Hematopoietic multipotent progenitor cell treated with erythropoietin and hydrocortisone succinate and interleukin-3 and kit ligand, for 6 days (in vitro differentiated cells): ENCODE measurements at places on chromosomes 4 and X.
A peak's percentile ranks its signal among the peaks of the same experiment; 100 is the strongest.

DNA sequence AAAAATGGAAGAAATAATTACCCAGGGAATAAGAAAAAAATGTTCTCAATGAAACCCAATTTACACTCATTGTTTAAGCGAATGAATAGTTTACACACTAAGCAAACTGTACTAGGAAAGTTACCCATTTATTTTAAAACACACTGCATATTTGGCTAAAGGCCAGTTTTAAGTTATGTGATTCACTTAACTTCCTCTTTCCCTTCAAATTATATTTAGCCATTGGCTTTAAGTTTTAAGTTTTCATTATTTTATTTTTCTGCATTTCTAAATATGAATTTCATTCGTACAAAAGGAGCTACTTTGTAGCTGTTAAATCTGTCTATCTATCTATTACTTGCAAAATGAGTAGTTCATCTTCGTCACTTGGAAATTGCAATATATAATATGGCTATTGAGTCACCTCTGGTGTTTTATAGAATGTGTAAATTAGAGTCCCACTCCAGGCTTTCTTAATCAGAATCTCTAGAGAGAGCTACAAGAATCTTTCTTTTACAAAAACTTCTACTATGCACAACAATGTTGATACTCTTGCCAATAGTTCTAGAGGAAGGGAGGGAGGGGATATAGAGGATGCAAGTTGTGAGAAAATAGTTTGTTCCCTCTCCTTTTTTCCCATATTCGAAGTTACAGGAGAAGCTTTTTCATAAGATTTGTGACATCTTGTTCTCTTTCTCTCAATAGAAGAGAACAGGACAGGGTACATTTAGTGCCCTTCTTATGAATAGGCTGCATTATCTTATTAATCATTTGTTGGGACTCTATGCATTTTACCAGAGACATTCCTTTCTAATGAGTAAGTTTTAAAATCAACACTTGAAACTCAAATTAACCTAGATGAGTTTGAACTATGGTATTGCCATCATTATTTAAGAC lies 41.8 kb downstream of the SULT1B1 start:
- DNase-seq = peak; percentile 53

GRCh38 chr4:5036239-5036638 lies 15.0 kb upstream of the STK32B start:
- peak; percentile 95 for DNase-seq

GRCh38 chrX:31006027-31006426 lies 65.8 kb downstream of the FTHL17 start:
- no peak for DNase-seq

DNA sequence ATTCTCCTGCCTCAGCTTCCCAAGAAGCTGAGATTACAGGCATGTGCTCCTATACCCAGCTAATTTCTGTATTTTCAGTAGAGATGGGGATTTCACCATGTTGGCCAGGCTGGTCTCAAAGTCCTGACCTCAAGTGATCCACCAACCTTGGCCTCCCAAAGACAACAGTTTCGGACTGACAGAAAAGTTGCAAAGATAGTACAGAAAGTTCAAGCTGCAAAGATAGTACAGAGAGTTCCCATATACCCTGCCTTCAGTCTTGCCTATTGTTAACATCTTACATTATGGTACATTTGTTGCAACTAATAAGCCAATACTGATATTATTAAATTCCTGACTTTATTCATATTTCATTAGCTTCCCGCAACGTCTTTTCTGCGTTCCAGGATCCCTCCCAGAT lies 65.8 kb downstream of the SUPT20HL2 start:
- DNase-seq = no peak

DNA sequence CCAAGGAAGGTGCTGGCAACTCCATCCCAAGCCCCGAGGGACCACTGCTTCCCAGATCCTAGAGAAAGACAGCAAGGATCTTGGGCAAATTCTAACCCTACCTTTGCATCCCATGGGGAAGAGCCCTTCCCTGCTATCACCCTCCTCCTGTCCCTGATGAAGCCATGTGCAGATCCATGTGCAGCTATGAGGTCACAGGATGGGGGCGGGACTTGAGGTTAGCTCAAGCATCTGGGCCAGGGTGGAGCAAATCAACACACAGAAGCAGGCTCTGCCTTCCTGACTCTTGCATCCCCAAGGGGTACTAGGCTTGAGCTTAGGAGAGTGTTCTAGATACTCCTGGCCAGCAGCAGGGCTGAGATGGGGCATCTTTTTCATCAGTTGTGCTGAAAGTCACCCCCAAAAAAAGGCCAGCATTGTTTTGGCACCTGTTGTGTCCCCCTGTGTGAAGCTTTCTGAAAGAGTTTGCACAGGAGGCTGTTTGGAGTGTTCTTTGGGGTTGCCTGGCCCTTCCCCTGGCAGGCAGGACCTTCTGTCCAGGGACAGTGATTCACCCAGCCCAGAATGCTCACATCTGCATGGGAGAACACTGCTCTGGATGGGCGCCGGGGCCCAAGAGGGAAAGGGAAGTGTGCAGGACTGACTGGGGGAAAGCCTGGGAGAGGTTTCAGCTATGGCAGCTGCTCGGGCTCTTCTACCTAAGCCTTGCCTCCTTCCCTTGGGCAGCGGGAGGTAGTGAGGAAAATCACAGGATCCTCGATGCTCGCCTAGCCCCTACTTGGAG lies 50.8 kb downstream of the PRPS1 start:
- DNase-seq = peak; percentile 85

- DNase-seq = no peak
These were observed 145.4 kb downstream of the REELD1 start for GRCh38 chr4:146359771-146360170.

DNA sequence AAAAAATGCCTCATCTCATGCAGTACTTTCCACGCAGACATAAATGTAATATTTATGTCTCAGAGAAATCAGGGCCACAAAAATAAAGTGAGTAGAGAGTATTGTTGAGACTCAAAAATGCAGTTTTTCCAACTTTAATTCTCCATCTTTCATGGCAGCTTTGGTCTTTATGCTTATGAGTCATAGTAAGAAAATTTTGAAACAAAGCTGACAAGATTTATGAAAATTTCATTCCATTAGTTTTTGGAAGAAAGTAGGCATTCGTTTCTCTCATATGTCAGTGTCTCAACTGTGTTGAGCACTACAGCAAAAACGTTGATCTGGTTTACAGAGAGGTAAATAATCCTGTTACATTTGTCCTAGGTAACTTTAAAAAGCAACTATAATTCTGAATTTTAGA lies 656.8 kb downstream of the IQCM start:
- DNase-seq = no peak

GRCh38 chr4:108763226-108763593 lies 357 bp upstream of the ETNPPL start:
- peak; percentile 28 for DNase-seq
